ENCODE measurements at places on chromosomes 12 and 14.

DNA sequence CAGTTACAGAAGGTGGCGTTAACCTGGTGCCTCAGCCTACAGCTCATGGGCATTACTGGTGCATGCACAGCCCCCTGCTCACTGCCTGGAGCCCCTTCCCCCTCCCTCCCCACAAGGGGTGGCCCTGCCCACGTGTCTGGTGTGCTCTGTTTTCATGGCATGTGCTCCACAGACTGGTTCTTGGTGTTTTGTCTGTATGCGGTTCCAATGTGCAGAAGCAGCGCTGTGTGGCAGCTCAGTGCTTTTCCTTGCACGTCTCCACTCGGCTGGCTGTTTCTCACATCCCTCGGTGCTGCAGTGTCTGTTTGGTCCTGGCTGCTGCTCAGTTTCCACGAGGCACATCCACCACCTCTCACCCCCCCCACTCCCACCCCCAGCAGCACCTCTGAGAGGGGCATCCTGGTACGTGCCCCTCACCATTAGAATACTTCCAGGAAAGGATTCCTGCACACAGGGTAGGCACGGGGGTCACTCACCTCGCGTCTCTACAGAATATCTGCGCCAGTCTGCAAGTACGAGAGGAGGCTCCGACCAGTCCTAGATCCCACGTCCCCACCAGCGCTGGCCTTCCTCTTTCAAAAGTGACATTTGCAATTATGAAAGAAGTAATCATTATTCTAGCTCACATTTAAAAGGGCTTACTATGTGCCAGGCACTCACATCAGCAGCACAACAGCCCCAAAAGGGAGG is 27.1 kb downstream of the DIO3 start:
- DNase-seq, result no peak

DNA sequence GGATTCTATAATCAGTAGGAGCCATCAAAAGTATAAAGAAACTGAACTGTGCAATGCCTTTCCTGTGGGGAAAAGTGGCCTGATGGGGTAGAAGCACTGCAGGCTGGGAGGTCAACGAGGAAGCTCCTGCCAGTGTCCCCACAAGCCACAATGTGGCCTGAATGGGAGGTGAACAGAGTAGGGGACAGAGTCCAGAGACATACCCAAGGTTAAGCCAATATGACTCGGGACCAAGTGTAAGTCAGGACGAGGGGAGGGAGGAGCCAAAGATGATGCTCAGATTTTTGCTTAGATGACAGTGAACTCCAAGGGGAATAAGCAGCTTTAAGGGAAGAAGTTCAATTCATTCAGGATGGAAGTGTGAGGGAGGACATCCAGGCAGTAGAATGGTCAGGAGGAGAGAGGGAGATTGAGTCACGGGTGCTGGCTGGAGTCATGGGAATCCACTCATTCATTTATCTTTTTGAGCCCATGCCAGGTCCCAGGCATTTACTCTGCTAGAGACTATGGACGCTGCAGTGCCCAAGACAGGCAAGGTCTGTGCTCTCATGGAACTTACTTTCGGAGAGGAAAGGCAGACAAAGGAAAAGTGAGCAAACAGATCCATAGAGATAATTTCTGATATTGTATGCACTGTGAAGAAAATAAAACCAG is 29.1 kb downstream of the DPF3 start:
- DNase-seq, result no peak

DNA sequence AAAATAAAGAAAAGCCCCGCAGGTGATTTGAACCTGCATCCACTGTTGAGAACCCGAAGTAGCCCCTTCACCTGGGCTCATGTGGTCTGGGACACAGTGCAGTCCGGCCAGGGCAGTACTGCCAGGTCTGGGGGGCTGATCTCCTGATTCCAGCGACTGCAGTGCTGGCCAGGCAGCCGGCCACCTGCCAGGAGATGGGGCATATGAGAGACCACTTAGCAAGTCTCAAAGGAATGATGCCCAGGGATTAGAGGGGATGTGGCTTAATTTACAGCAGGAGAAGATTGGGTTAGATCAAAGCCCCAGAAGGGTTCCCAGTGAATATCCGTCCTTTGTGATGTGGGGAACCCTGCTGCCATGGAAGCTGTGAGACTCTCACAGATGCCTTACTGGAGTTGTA is 113.3 kb downstream of the PRMT8 start:
- peak; percentile 39 for DNase-seq

GRCh38 chr14:28762303-28762954 is 4.2 kb upstream of the FOXG1 start:
- no peak for DNase-seq

- DNase-seq, result no peak
Measured at GRCh38 chr12:5384015-5384414, 47.9 kb upstream of the NTF3 start.

GRCh38 chr12:107992870-107993451 is 136.1 kb upstream of the WSCD2 start:
- peak; percentile 19 for DNase-seq

- peak; percentile 15 for DNase-seq
Measured at GRCh38 chr14:20415782-20416206, 2.5 kb upstream of the TEP1 start.

DNA sequence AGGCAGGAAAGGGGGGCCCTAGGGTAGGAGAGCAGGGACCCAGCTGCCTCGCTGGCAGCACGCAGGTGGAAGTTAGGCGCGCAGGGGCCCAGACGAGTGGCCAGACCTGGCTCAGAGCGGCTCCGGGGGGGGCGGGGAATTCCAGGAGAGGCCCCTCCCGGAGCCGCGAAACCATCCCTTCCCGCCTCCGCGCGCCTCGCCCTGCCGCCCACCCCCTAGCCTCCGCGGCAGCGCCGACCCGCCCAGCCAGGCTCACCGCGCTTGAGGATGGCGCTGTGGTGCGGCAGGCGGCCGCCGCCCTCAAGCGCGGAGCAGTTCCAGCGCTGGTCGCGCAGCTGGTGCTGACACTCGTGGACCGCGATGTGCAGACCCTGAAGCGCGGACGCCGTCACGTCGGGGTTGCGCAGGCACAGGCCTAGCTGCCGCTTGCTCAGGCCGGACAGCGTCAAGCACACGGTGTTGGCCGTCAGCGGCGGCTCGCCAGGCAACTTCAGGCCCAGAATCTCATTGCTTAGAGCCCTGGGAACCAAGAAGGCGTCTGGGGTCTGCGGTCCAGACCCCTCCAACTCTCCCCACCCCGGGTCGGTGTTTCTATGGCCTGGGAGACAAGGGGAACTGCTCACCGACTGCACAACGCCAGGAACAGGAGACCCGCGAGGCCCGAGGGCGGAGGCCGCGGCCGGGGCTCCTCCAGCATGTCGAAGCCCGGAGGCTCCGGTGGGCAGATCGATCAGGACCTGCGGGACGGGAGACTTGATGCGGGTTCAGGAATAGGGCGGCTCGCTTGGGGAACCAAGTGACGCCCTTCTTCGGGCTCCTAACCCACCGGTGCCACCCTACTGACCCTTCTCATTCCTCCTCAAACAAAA is 1.5 kb downstream of the WNT10B start:
- no peak for DNase-seq

- no peak for DNase-seq
Measured at GRCh38 chr14:105884808-105885281, 358.5 kb downstream of the TMEM121 start.

DNA sequence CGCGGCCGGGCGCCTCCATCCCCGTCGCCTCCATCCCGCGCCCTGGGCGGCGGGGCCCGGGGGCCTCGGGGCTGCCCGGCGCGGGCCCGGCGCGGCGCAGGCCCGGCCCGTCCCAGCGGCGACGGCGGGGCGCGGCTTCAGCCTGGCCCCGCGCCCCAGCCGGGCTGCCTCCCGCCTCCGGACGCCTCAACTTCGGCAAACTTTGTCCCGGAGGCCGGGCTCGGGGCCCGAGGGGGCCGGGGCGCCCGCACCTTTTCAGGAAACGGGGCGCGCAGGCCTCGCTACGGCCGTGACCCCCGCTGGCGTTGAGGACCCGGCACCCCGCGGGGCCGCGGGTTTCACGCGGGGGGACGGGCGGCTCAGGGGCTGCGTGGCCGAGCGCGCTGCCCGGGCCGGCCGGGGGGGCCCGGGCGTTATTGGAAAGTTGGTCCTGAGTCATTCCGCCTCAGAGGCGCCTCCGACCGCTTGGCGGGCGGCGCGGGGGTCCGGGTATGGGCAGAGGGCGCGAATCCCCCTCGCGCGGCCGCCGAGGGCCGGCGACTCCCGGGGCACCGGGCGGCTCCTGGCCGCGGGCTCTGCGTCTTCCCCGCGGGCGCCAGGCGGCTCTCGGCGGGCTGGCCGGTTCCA is 575 bp downstream of the TRAF3 start:
- no peak for DNase-seq

DNA sequence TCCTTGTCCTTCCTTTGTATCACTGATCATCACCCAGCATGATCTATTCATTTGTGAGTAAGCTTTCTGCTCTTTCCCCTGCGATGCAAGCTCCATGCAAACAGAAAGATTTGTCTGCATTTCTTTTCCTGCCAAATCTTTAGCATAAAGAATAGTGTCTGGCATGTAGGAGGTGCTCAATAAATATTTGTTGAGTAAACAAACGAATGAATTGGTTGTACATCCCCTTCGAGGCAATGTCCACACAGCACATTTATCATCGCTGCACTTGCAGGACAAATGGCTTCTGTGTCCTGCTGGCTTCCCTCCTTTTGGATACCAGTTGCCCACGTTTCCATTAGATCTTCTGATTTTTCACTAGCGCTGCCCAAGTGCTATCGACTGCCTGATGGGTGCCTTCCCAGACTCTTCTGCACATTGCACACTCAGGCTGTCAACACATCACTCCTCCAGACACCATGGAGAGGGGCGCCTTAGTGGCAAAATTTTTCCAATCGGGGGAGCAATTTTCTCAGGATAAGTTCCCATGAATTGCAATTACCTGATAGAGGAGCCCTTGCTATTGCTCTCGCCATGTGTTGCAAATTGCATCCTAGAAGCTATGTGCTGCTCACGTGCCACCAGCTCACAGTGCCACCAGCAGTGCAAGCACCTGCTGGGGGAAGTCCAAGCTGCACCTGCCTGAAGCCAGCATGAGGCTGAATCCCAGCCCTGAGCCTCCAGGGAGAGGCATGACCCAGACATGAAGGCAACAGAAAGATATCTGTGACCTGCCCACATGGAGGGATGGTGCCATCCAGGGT is 206.6 kb downstream of the KIF26A start:
- DNase-seq, result no peak

- DNase-seq, result no peak
Measured at GRCh38 chr12:126051611-126052107, 986.4 kb downstream of the AACS start.

Measured in NCI-H1092 (cell line).